ENCODE measurements at places on chromosomes 4 and X.

- no peak for DNase-seq
These were observed 98.2 kb downstream of the HPRT1 start for GRCh38 chrX:134558133-134558532.

DNA sequence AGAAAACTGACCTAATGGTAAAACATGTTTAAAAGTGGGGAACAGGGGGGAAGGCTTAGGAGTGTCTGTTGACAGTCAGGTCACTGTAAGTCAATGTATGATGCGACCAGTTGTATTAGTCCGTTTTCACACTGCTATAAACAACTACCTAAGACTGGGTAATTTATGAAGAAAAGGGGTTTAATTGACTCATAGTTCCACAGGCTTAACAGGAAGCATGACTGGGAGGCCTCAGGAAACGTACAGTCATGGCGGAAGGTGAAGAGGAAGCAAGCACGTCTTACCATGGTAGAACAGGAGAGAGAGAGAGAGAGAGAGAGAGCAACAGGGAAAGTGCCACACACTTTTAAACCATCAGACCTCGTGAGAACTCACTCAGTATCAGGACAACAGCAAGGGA is 13.0 kb upstream of the PLAC1 start:
- DNase-seq, result no peak

- DNase-seq, result no peak
These were observed 53.7 kb downstream of the CLDN22 start for GRCh38 chr4:183266371-183266770.

DNA sequence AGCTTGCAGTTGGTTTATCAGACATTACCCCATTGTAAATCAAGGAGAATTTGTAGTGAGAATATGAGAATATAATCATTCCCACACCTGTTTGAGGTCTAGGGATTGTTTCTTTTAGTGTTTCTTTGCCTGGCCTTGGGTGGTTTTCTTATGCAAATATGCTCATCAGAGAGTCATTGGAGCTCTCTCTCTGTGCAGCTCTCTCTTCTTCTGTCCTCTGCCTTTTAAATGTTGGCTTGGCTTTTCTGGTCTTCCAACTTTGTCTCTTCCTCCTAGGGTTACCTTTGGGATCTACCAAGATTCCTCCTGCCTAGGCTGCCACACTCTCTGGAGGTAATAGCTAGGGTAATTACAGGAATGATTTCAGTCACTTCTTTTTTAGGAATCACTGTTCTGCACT is 102.3 kb upstream of the ARSJ start:
- DNase-seq, result no peak

DNA sequence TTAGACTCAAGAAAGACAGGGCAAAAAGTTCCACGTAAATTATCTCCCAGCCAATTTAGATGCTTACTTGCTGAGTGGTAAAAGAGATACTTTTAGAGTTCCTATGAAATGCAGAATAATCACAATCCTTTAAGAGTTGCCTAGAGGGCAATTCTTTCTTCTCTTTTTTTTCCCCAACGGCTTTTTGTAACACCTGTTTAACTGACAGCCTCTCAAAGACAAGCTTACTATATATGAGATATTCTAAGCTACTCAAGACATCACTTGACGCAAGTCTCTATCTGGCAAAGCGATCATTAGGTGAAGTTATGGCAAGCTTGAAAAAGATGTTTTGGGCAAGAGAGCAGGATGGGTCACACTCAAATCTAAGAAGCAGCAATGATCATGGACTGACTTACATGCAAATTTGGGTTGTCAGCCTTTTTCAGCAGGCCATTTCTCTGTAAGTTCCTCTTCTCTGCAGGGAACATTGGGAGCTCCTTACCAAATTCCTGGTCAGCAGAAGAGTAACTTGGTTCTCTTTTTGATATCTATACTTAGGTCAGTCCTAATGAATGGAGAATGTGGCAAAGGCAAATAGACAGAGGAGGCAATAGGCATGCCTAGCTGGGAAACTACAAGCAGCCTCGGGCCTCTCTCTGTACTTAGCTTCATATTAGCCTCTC is 162.9 kb upstream of the FGF13 start:
- DNase-seq, result no peak

DNA sequence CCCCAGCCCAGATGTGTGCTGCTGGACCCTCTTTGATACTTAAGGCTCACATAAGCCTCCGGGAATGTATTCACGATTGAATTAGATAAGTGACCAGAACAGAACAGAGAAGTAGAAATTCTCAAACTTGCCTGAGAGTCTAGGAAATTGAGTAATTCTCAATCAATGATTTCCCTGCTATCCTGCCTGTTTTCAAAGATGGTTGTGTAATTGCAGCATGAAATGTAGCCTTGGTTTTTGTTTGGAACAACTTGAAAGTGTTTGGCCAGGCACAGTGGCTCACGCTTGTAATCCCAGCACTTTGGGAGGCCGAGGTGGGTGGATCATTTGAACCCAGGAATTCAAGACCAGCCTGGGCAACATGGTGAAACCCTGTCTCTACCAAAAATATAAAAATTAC is 41.2 kb downstream of the TNIP2 start:
- DNase-seq, result no peak

DNA sequence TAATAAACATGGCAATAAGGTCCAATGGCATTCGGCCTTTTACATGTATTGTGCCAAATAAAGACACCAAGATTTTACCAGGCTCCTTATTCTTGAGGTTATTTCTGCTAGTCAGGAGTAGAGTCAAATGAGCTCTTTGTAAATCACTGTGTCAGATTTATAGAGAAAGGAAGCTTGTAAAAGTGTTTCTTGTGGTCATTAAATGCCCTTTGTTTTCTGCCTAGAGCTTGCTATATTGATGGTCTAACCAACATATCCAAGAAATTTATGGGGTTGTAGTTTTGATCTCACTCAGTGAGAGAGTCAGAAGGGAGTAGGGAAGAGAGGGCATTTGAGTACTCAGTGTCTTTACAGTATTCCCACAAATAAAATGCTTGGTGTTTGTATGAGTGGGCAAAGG is 86.2 kb upstream of the FRMPD4 start:
- DNase-seq, result no peak

- no peak for DNase-seq
These were observed 261.1 kb upstream of the PLCXD1 start for GRCh38 chrX:19912-20571.

GRCh38 chr4:171978216-171978615 is 165.0 kb downstream of the GALNTL6 start:
- no peak for DNase-seq

DNA sequence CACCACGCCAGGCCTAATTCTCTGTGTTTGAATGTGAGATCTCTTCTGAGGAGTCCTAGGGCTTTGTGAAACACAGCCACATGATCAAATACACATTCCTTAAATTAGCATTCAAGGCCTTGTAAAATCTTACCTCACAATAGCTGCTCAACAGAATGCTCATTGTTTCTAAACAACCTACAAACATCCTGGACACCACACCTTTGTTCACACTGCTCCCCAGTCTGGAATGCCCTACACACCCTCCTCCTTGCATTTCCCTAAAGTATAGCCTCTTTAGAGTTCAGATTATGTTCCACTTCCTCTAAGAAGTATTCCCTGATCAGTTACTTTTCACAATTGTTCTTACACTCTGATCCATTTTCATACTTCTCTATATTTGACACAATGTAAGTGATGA is 110.6 kb downstream of the AGTR2 start:
- no peak for DNase-seq

DNA sequence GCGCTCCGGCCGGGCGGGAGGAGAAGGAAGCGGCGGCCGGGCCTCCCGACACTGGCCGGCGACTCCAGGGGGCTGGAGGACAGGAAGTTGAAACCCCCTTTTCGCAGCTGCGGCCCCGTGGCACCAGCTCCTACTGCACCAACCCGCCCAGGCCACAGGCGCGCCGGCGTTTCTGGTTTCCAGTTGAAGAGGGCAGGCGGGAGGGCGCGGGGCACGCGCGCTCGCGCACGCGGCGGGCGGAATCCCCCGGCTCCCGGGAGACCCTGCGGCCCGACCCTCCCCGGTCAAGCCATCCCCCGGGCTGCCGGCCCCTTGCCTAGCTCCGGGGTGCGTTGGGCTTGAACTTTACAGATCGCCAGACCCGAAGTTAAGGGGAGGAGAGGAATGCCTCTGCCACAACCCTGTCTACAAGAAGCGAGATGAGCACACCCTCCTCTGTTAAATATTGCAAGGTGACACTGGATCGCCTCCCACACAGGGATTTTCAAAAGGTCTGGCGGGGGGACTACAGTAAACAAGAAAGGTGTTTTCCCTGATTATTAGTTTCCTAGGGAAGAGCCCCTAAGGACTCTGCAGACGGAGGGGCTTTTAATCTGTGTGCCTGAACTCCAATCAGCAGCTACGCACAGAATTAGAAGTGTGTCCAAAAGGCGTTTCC is 1.4 kb downstream of the ELOVL6 start:
- peak; percentile 40 for DNase-seq

DNA sequence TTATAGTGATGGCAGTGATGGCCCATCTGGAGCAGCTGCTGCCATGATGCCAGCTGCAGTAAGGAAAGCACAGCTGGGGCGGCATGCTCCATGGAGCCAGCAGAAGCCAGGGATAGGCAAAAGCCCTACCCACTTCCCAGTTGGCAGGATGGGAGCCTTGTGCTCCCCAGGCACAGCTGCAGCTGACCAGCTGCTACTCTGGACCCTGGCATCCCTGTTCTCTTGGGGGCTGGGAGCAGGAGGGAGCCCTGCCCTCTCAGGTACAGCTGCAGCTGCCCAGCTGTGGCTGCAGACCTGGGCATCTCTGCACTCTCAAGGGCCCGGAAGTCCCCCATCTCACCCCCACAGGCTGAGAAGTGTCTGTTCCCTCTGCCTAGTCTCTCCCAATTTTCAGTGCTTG is 531.9 kb downstream of the PCDH18 start:
- DNase-seq, result no peak

DNA sequence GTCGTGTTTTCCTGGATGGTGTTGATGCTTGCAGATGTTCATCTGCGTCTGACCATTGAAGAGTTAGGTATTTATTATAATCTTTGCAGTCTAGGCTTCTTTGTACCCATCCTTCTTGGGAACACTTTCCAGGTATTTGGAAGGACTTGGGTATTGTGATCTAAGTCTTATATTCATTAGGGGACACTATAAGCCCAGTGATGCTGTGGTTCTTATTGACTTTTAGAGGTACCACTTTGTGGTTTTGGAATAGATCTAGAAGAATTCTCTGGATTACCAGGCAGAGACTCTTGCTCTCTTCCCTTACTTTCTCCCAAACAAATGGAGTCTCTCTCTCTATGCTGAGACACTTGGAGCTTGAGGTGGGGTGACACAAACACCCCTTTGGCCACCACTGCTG is 41.6 kb downstream of the AFM start:
- DNase-seq, result no peak

DNA sequence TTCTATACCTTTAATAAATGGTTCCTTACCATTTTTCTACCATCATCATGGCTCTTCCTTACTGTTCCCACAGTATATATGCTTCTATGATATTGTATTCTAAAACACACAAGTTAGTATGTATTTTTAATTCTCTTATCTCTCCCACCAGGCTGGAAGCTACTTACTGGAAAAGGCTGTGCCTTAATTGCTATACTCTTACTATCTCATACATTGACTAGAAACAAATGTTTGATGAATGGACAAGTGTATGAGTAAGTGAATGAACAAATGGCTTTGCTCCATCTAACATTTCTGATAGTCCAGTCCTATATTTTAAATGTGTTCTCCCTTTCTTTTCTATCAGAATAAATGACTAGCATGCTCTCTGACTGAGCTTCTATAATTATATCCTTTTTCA is 320.8 kb upstream of the RASGEF1B start:
- DNase-seq, result no peak

GRCh38 chr4:89739311-89739988 is 97.5 kb downstream of the SNCA start:
- no peak for DNase-seq

GRCh38 chr4:147351083-147351787 is 129.7 kb upstream of the EDNRA start:
- DNase-seq, result no peak

- no peak for DNase-seq
These were observed 25.5 kb downstream of the IRF2 start for GRCh38 chr4:184448821-184449220.

DNA sequence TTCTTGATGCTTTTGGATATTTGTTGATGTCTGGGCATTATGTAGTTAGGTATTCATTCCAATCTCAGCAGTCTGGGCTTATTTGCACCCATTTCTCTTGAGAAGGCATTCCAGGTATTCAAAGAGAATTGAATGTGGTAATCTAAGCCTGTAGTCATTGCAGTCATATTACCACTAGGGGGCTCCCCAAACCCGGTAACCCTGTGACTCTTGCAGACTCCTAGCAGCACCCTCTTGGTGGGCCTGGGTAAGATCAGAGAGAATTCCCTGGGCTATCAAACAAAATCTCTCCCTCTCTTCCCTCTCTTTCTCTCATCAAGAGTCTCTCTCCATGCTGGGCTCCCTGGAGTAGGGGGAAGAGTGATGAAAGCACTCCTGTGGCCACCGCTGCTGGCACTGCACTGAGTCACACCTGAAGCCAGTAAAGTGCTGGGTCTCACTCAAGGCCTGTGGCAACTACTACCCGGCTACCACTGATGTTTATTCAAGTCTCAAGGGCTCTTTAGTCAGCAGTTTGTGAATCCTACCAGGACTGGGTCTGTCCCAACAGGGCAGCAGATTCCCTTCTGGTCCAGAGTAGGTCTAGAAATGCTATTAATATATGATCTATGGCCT is 187.7 kb upstream of the NUDT10 start:
- no peak for DNase-seq

GRCh38 chr4:48557478-48557877 is 67.4 kb downstream of the ZAR1 start:
- no peak for DNase-seq

DNA sequence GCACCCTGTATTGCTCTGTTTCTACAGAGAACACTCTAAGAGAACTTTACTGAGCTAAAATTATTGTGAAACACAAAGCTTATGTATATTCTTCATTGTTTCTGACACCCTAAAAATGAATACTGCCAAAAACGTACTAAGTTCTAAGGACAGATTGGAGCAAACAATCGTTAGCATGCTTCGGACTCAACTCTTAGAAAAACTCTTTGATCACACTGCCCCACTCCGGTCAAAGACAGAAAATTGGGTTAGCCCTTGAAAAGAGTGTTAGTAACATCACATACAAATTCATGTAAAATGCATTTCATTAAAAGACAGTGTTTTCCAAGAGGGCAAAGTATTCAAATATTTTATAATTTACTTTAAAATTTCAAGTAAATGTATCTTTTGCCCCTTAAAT is 177.4 kb downstream of the DCHS2 start:
- DNase-seq, result peak; percentile 32

- no peak for DNase-seq
These were observed 62.1 kb upstream of the XIAP start for GRCh38 chrX:123797543-123798447.

DNA sequence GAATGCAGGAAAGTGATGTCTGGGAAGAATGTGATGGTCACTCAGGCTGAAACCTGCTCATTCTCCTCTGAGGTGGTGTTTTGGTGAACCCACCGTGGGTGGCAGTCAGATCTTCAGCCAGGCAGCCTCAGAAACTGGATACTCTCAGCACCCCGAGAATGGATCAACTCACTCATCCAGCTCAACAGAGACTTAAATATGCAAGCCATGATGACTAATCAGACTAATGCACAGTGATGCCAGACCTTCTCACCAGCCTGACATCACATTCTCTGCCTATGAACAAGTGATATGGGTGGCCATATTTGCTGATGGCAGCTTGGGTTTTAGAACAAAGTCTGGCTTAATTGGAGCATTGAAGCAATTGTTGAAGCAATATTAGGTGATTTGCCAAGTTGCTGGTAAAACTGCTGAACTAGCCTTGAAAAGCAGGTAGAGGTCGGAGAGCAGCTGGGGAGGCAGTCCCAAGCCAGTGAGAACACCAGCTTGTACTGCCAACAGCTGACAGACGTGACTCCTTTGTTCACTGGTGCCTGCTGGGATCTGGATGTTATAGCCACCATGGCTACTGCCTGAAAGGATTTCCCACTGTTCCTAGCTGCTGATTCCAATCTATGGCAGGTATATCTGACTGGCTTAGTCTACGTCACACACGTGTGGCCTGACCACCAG is 608.1 kb downstream of the MID1IP1 start:
- DNase-seq, result no peak
